Midbrain (tissue), 1 donor: ENCODE measurements at places on chromosomes 13 and 19.

GRCh38 chr13:94419925-94420305, 59.6 kb downstream of the DCT start:
- DNase-seq = no peak

GRCh38 chr13:112014857-112015256, 52.1 kb upstream of the SOX1 start:
- DNase-seq = no peak

GRCh38 chr13:78265098-78265497, 338.3 kb downstream of the POU4F1 start:
- no peak for DNase-seq

DNA sequence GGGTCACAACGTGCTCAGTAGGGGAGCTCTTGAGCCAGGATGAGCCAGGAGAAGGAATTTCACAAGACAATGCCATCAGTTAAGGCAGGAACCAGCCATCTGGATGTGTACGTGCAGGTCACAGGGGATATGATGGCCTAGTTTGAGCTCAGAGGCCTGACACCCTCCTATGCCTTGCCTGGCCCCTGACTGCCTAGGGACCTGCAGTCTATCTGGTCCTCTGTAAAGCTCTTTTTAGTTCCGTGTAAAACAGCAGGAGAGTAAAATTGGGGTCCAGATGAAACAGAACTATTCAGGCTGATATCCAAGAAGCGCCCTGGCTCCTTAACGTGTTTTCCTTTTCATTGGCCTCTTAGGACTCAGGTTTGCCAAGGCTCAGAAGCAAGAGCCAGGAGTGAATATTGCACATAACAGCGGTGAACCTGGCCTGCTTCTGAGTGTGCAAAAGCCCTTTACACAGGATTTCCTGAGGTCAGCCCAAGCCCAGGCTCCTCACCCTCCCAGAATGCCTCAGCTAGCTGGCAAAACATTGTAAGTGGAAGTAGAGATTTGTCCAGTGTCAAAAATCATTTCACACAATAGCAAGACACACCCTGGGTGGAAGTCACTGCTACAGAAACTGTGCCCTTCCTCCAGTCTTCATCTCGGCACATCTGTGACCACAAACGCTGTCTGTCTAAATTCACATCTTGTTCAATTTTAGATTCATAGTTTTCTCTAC, 777.2 kb downstream of the UQCRFS1 start:
- DNase-seq = no peak

- DNase-seq = no peak
These were observed 6.4 kb downstream of the EPN1 start for GRCh38 chr19:55681131-55682092.

GRCh38 chr13:37295071-37295470, 189.6 kb upstream of the CSNK1A1L start:
- DNase-seq = no peak

- no peak for DNase-seq
These were observed 264.4 kb downstream of the TEX29 start for GRCh38 chr13:111584870-111585269.

GRCh38 chr13:33244907-33245287, 40.7 kb downstream of the STARD13 start:
- no peak for DNase-seq

- DNase-seq = no peak
These were observed 28.6 kb upstream of the HTR2A start for GRCh38 chr13:46925486-46925885.

- no peak for DNase-seq
These were observed 10.2 kb downstream of the UTP14C start for GRCh38 chr13:52034616-52035226.

GRCh38 chr13:81133066-81133465, 792.1 kb upstream of the SPRY2 start:
- no peak for DNase-seq

GRCh38 chr19:47266401-47266941, 8.2 kb upstream of the INAFM1 start:
- no peak for DNase-seq

DNA sequence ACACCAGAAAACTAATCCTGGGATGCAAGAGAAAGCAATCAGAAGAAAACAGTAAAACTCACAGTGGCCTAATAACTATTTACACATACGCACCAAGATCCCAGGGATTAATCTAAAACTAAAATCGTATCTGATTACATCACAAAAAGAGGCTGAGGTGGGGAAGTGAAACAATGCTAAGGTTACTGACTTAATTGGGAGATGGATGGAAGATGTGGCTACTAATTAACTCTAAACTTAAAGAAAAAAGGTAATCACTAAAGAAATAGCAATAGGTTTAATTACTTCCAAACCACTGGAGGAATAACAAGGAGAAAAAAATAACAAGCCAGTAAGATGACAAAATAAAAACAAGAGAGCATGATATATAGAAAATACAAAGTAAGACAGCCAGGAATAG, 50.4 kb downstream of the NUFIP1 start:
- no peak for DNase-seq

GRCh38 chr19:55287361-55288079, 3.7 kb downstream of the BRSK1 start:
- DNase-seq = peak; percentile 89

GRCh38 chr19:1811942-1812425, at the start of gene ATP8B3:
ATP8B3 (minus strand) TSS chr19:1812276; CDS start chr19:1811736, 540 bp downstream.
- DNase-seq = no peak

- DNase-seq = no peak
These were observed 422.8 kb upstream of the PCDH9 start for GRCh38 chr13:67652887-67653286.

DNA sequence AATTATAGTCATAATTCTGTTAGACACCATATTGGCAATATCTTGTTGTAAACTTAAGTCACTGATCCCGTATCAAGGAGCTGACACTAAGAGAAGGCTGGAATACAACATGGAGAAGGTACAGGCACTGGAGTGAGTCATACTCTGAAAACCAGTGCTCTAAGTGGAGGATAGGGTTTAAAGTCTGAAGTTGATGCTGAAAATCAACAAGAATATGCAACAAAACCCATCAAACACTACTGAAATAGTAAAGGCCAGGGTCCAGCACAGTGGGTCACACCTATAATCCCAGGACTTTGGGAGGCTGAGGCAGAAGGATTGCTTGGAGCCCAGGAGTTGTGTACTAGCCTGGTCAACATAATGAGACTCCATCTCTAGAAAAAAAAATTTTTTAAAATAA, 73.2 kb upstream of the KLF5 start:
- DNase-seq = no peak

GRCh38 chr19:49712397-49712859, 21.5 kb downstream of the CPT1C start:
- no peak for DNase-seq

DNA sequence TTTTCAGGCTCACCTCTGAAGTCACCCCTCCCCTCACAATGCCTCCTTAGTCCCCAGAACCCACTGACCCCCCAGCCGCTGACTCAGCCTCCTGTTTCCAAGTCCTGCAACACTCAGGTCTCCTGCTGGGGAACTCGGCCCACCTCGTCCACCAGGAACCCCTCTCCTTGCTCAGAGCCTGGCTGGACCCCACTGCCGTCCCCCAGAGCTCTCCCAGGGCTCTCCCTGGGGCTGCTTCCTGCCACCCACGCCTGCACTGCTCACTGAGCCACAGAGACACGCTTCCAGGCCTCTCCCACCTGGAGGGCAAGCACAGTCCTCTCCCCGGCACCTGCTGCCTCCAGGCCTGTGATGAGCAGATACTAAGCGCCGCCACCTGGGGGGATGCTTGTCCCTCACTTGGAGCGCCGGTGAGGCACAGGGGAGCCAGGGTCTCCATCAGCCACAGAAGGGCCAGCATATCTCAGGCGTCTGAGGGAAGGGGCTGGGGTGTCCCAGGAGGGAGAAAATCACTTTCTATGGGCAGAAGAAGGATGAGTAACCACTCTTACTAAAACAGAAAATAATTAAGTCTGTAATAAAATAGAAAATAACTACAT, 53.8 kb downstream of the KLF2 start:
- no peak for DNase-seq

DNA sequence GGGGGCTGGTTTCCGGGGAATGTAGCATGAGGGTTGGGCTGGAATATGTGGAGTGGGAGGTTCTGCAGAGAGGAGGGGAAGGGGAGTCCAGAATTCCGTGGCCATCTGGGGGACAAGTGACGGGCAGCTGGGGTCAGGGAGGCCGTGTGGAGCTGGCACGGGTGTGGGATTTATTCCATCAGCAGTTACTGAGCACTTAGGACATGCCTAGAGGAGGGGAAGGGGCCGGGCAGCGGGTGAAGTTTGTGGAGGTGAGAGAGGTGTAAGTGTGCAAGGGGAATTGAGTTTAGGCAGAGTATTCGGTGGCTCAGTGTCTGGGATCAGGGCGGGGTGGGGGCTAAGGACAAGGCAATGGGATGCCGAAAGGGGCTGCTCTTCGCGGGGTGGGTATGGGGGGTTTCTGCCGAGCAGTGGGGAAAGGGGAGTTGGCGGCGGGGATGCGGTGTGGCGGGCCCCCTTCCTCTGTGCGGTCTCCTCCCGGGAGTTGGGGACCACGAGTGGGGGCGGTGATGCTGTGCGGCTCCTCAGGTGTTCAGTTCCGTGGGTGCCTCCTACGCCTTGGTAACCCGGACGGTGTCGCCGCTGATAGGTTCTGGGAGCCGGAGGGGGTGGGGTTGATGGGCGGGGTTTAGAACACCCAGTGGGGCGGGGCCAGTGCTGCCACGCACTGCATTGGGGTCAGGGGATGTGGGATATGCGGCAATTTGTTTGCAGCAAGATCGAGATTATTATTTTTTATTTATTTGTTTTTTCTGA, 5.4 kb downstream of the CCDC61 start:
- peak; percentile 36 for DNase-seq

DNA sequence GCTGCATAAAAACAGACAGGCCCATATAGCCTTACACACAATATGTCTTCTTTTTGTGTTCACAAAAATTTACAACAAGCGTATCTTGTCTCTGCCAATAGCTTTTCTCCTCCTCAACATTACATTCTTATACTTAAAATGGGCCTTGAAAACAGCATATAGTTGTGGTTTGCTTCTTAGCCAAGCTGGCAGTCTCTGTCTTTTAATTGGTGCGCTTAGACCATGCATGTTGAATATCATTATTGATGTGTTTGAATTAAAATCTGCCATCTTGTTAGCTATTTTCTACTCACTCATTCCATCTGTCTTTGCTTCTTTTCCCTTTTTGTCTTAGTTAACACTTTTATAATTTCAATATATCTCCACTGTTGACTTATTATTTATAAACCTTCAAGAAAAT, 76.4 kb downstream of the ING1 start:
- no peak for DNase-seq

DNA sequence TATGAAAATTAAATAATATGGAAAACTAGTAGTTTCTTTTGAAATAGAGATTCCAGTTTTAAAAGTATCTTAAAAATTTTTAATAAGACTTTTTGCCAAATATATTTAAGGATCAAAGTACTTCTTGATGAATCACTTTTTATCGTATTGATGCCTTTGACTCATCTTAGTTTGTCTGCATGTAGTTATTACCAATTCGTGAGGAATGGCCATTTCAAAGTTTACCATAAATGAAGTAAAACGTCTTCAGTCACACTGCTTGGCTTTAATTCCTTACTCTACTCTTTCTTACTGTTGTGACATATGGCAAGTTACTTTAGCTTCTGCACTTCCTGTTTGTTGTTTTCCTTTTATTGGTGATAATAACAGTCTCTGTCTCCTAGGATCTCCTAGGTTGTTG, 38.3 kb downstream of the NDFIP2 start:
- no peak for DNase-seq

DNA sequence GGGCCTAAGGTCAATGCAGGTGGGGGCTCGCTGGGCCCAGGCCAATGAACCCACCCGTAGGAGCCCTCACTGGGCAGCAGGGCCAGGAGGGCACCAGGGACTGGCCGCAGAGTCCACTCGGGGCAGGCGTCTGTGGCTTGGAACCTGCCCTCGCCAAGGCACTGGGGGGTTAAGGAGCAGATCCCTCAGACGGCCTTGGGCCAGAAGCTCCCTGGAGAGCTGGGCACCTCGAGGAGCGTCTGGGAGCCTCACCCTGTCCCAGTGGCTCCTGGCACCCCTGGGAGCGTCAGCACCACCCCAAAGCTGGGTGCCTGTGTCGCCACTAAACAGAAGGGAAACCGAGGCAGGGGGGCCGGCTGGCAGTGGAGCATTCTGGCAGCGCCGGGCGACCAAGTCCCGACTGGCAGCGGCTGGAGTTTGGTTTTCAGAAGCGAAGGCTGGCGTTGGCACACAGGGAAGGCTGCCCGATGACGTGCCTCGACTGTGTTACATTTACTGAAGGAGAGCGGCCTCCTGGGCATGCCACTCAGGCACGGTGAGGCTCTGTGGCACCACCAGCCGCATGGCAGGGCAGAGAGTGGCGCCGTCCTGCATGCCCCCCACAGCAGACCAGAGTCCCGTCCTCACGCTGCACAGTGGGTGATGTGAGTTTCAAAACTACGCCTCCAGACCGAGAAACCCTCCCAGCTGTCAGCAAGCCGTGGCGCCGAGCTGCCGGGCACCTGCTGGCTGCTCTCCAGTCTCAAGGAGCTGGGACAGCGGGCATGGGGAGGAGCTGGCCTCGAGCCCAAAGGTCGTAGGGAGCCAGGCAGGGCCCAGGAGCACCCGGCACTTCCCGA, 9.2 kb upstream of the MEX3D start:
- no peak for DNase-seq

GRCh38 chr19:30731591-30731990, 359.4 kb downstream of the ZNF536 start:
- no peak for DNase-seq

DNA sequence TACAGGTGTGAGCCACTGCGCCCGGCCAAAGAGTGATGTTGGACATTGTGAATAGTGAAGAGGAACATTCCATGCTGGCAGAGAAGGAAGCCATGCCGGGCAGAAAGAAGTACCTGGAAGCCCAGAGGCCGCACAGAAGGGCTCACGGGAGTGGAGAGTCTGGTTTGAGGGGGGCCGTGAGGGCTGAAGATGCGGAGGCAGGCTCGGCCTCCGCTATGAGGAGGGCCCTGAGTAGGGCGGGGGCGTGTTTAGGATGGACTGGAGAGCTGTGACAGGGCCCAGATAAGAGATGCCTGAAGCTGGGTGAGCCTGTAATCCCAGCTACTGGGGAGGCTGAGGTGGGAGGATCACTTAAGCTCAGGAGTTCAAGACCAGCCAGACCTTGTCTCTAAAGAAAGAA, 1.6 kb downstream of the JOSD2 start:
- no peak for DNase-seq

DNA sequence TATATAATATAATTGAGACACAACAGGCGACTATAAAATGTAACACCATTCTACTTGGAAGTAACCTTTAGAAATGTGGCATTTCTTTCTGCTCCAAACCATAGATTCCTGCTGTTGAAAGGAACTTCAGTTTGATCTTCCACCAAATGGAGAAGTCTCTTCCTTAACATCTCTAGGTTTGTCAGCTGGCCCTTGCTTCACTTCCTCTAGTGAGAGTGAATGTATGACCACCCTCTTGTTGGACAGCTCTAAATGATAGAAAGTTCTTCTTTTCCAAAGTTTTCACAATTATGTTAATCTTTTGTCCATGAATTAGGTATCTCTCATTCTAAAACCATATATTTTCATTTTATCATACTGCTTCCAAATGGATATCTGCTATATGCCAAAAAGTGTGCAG, 13.8 kb upstream of the COG6 start:
- DNase-seq = no peak
